ENCODE measurements at places on chromosomes 11 and 22.

DNA sequence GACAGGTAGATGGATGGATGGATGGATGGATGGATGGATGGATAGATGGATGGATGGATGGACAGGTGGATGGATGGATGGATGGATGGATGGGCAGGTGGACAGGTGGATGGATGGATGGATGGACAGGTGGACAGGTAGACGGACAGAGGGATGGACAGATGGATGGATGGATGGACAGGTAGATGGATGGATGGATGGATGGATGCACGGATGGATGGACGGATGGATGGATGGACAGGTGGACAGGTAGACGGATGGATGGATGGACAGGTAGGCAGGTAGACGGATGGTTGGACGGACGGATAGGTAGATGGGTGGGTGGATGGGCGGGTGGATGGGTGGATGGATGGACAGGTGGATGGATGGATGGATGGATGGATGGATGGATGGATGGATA is 24.3 kb downstream of the PDGFB start:
- no peak for DNase-seq

DNA sequence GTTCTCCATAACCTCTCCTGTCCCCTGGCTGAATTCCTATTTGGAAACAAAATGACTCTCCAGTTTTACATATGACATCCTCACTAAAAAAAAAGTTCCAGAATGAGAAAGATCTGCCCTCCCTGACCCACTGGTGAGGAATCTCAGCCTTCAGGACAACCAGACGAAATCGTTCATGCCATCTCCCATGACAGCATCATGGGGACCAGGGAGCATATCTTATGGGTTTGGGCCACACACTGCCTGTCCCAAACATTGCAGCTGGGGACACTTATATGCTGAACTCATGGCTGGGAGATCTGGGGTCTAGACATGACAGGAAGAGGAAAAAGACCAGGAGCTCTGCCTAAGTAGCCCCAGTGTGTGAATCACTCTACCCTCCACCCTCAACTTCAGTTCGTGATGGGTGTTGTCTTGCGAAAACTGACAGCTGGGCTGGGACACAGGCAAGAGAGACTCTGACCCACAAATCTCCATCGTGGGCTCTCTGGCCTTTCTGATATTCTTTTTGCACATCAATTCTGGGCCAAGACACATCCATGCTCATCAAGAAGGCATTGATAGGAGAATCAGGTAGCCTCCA is 102.0 kb downstream of the ZNF280B start:
- no peak for DNase-seq

DNA sequence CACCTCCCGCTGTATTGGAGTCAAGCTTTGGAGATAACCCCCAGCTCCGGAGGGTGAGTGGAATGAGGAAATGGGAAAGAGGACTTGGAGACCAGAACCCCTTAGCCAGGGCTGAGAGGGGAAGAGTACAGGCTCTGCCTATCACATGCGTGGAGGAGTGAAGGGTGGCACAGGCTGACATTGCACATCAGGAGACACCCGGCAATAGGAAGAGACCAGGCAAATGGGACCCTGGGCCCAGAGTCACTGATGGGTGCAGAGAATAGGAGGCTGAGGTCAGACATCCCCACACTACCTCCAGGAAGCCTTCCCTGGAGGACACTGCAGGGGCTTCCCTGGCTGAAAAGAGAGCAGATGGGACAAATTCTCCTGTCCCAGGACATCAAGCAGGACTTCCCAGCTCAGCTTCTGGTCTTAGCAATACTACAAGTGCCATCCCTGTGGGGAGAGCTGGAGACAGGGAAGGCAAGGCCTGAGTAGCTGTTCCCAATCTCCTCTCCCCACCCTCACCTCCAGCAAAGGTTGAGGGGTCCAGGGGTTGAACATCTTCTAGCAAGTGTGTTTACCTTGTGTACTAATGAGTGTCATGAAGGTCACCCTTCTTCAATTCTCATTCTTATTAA is 160.7 kb downstream of the BUD13 start:
- DNase-seq: no peak

GRCh38 chr11:75429902-75430713 is 2.9 kb downstream of the KLHL35 start:
- peak; percentile 48 for DNase-seq

GRCh38 chr11:35174666-35175065 is 35.7 kb downstream of the CD44 start:
- no peak for DNase-seq

DNA sequence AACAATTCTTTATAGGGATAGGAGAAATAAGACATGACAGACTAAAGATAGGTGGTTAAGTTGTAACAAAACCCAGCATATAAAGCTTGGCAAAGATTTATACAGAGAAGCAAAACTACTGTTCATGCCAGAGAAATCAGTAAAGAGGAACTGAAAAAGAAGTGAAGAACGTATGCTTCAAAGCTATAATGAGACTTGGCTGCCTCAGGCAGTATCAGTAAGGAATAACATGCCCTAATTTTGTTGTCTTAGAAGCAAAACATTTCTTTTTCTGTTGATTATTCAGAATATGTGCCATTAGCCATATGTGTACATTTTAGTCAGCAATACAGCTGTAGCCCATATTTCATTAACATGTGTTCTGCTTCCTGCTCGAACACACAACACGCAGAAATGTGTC is 403.2 kb downstream of the NELL1 start:
- DNase-seq: no peak

- DNase-seq: no peak
Observed at GRCh38 chr11:110377434-110377833, 52.3 kb upstream of the FDX1 start.

- no peak for DNase-seq
Observed at GRCh38 chr22:20591295-20591645, 83.9 kb downstream of the MED15 start.

GRCh38 chr22:34403667-34404066 is 483.4 kb upstream of the LARGE1 start:
- no peak for DNase-seq

DNA sequence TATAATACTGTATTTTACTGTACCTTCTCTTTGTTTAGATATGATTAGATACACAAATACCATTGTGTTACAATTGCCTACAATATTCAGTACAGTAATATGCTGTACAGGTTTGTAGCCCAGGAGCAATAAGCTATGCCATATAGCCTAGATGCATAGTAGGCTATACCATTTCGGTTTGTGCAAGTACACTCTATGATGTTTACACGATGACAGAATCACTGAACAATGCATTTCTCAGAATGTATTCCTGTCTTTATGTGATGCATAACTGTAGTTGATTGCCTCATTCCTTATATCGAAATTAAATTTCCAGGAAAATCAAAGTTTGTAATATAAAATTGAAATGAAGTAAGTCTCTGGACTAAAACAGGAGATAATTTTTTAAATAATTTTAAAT is 49.3 kb upstream of the OR5P2 start:
- DNase-seq: no peak

GRCh38 chr11:69142895-69143294 is 12.8 kb upstream of the SMIM38 start:
- DNase-seq: no peak

DNA sequence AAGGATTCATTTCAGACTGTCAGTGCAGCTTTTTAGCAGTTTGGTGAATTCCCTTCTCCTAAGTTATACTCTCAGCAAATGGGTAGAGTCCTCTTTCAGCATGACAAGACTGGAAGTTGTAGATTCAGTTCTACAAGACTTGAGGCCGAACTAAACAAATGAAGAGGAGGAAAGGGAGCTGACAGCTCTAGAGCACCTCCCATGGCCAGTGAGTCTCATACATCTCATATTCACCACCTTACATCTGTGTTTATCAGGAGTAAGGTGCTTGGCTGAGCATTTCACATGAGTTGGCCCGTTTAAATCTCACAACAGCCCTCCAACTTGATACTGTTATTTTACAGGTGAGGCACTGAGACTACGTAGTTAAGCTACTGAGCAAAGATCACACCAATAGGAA is 30.4 kb downstream of the SEZ6L start:
- no peak for DNase-seq

GRCh38 chr11:123054301-123055065 is 7.5 kb downstream of the HSPA8 start:
- DNase-seq: no peak

GRCh38 chr11:94560834-94561233 is 6.3 kb upstream of the PIWIL4 start:
- DNase-seq: no peak

- no peak for DNase-seq
Observed at GRCh38 chr11:1221848-1222311, 986 bp upstream of the MUC5B start.

DNA sequence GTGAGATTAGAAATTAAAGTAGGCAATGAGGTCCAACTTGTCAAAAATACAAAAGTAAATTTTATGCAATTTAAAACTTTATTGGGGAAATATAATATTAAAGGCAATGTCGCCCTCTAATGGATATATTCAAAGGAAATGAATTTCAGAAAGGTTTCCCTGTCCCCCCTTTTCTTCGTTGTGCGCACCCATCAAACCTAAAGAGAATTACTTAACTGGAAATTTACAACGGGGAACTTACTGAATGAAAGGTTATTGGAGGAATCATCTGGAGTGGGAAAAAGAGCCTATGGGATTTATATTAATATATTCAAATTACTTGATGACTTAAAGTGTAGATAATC is 1.7 kb upstream of the ABTB2 start:
- DNase-seq: no peak

- no peak for DNase-seq
Observed at GRCh38 chr11:35932681-35933319, 11.1 kb upstream of the LDLRAD3 start.

DNA sequence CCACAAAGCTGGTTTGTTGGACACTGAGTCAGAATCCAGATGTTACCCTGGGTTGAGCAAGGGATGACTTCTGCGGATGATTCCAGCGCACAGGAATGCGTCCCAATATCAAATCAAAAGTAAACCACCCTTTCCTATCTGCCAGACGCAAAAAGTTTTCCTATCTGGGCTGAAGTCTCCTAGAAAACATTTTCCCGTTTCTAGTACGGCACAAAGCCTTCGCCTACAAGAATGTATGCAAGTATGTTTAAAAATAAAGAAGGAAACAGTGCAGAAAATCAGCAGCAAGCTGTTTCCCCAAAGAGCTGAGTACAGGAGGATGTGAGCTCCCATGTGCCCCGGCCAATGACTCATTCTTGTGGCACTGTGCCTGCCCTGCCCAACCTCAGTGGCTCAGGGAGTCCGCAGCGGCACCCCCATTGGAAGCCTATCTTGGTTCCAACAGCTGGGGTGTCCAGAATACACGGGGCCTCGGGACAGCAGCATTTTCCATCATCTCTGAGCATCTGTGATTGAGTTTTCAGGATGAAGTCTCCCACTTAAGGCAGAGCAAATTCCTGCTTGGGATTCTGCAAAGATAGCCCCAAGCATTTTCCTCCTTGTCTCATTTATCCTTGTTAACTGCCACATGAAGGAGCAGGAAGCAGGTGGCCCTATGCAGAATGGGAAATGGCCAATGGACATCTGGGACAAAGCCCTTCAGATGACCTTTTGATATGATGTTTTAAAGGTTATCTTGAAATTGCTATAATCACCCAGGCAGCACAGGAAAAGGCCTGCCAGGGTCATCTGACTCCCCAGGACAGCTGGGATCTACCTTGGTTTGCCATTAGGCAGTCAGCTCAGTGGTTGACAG is 17.5 kb downstream of the KCNJ5 start:
- DNase-seq: no peak

DNA sequence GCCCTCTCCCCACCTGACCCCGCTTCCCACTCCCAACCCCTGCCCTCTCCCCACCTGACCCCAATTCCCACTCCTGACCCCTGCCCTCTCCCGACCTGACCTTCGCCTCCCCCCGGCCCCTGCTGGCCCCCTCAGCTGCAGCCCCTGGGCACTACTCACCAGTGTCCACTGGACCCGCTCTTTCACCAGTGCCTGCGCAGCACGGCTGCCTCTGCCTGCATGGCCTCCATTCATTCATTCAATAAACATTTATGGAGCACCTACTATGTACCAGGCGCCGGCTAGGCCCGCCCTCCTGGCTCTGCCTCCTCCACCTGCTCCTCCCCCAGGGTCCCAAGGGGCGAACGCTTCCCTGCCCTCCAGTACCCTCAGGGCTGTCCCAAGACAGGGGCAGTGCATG is 42.6 kb downstream of the ELFN2 start:
- no peak for DNase-seq

GRCh38 chr22:46150655-46151477 is 540 bp downstream of the PPARA start:
- DNase-seq: peak; percentile 16

GRCh38 chr22:42228483-42228882 is 42.0 kb downstream of the TCF20 start:
- DNase-seq: no peak

GRCh38 chr11:17740649-17741235 is 6.2 kb downstream of the KCNC1 start:
- no peak for DNase-seq

DNA sequence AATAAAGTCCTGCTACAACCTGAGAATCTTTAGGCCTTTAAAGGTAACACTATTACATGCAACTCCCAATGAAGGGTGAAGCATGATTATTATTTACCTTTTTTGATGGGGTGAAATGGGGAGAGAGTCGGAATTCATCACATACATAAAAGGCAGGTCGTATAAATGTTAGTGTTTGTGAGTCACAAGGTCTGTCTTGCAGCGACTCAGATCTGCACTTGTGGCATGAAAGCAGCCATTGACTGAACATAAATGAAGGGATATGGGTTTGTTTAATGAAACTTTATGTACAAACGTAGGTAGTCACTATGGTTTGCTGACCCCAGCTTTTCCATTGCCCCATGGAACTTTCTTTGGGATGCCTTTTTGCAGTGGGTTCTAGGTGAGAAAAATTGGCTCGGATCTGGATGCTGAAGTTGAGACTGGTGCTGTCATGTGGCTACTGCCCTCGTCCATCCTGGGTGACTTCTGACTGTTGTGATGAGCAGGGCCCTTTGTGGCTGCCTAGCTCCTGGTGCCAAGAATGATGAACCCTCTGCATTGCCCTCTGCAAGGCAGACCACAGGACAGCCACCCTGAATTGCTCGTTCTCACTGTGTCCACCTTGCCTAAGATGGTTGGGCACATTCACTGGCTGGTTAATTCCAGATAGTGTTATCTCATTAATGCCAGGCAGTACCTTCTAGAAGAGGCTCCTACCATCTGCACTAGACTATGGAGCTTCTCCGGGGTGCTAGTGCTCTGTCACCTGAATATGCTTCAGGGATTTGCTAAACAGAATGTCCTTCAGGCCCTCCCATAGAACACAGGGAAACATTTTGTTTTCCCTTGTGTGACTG is 11.3 kb downstream of the GGTLC2 start:
- DNase-seq: no peak

DNA sequence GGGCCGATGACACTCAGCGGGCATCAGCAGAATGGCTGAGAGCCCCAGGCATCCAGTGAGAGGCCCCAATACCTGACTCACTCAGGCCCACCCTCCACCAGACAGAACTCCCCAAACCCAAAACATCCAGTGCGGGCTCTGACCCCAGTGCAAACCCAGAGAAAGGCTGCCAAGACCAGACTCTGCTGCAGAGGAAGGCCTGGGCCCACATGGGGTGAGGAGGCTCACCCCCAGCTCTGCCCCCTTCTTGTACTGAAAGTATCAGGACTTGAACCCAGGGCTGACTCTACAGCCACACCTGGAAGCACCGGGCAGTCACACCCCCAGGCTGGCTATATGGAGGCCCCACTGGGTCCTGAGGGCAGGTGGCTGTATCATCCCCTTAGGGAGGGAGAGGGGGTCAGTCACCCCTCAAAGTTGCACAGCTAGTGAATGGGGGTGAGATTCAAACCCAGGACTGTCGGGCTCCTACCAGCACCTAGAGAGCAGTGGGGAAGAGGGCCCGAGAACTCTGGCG is 49.3 kb downstream of the IGLL1 start:
- no peak for DNase-seq

- DNase-seq: no peak
Observed at GRCh38 chr11:79794484-79795393, 353.9 kb upstream of the TENM4 start.

- DNase-seq: no peak
Observed at GRCh38 chr11:11432621-11433319, 79.7 kb upstream of the CSNK2A3 start.

Data from stimulated activated CD4-positive, alpha-beta T cell treated with anti-CD3 and anti-CD28 coated beads, Interleukin-15, amount 100 ng/mL, for 1 hour (primary cell).